Neural progenitor cell (in vitro differentiated cells): ENCODE measurements at places on chromosomes 13 and 19.

GRCh38 chr13:44385401-44385800 lies 11.8 kb downstream of the SERP2 start:
- no peak for DNase-seq

DNA sequence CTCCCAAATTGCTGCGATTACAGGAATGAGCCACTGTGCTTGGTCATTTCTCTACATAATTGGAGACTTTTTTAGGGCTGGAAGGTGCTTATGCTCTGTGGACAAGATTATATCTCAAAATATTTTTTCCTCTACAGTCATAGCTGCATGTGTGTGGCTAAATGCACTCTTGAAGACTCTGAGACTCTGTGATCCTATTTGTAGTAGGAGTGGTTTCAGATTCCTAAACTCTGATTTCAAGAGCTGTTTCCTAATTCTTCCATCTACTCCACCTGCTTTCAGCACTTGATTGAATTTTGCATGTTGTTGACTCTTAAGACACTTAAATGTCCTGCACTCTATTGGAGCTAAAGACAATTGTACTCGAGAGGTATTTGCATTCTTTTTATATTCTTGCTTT lies 78.0 kb downstream of the KLF5 start:
- no peak for DNase-seq

- no peak for DNase-seq
These were observed 90.9 kb downstream of the SIPA1L3 start for GRCh38 chr19:37997911-37998344.

DNA sequence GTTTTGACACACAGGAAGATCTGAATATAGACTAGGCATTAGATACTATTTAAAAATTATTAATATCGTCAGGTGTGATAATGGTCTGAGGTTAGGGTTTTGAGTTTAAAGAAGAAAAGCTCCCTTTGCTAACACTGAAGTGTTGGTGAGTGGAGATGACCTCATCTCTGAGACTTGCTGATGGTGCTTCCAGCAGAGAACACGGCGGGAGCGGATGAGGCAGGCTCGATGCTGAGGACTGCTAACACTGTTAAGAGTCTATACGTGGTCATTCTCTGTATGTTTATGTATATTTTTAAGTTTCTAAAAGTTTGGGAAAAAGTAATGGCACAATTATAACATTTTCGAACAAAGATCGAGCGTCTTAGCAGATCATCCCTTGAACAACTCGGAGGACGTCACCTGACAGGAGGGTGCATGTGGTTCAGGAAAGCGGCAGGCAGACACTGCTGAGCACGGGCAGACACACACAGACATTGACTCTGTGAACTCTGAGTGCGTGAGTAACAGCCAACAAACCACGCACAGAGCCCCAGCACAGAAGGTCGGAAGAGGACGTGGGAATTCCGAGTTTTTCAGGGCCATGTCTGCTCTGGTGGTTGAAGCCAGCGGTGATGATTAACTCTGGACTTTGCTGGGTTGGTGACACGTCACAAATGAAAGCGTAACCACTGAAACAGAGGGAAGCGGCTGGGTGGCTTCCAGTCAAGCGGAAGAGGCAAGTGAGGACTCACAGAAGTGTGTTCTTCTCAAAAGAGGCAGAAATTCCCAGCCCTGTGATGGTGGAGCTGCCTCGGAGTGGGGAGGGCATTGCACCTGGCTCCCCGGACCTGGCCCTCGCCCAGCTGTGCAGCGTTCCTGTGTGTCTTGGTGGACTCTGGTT lies 91.9 kb upstream of the TEX29 start:
- no peak for DNase-seq

DNA sequence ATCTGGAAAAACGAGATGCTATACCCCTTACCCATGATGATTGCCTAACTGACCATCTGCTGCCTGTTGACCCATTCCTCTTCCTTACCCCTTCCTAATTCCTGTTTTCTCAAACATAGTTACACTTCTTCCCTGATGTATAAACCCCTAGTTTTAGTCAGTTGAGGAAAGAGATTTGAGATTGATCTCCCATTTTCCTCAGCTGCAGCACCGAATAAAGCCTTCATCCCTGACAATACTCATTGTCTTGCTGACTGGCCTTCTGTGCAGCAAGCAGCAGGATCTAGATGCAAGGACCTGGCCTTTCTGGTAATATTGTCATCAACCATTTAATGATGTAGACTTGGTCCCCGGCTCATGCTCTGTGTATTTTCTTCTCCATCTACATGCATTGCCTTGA lies 999 bp upstream of the ZNF264 start:
- no peak for DNase-seq
